ENCODE measurements at places on chromosomes 1 and 21.

- no peak for DNase-seq
These were observed 12.0 kb downstream of the SLAMF1 start for GRCh38 chr1:160634543-160635491.

DNA sequence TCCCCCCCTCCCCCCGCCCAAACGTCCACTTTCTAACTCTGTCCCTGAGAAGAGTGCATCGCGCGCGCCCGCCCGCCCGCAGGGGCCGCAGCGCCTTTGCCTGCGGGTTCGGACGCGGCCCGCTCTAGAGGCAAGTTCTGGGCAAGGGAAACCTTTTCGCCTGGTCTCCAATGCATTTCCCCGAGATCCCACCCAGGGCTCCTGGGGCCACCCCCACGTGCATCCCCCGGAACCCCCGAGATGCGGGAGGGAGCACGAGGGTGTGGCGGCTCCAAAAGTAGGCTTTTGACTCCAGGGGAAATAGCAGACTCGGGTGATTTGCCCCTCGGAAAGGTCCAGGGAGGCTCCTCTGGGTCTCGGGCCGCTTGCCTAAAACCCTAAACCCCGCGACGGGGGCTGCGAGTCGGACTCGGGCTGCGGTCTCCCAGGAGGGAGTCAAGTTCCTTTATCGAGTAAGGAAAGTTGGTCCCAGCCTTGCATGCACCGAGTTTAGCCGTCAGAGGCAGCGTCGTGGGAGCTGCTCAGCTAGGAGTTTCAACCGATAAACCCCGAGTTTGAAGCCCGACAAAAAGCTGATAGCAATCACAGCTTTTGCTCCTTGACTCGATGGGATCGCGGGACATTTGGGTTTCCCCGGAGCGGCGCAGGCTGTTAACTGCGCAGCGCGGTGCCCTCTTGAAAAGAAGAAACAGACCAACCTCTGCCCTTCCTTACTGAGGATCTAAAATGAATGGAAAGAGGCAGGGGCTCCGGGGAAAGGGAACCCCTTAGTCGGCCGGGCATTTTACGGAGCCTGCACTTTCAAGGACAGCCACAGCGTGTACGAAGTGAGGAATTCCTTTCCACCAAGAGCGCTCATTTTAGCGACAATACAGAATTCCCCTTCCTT lies 158.1 kb downstream of the RUNX1 start:
- DNase-seq = no peak

DNA sequence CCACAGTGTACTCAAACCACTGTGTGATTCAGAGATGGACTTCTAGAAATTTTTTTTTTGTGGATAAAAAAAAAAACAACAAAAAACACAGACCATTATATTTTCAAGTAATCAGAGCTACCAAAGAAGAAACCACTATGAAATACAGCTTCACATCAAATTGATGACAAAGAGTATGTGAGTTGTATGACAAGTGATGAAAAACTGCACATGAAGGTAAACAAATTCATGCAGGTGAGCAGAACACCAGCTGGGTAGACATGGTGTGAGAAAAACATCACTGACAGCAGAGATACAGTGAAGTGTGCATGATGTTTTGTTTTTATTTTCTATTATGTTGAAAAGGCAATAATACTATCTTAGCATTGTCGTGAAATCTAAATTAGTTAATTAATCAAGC lies 8.0 kb upstream of the PTPRC start:
- DNase-seq = no peak

- DNase-seq = no peak
These were observed 91.5 kb downstream of the SIPA1L2 start for GRCh38 chr1:232538224-232538942.

GRCh38 chr1:203744075-203744972 lies 20.7 kb upstream of the LAX1 start:
- peak; percentile 56 for DNase-seq

GRCh38 chr1:199861020-199861795 lies 166.3 kb upstream of the NR5A2 start:
- DNase-seq = no peak

DNA sequence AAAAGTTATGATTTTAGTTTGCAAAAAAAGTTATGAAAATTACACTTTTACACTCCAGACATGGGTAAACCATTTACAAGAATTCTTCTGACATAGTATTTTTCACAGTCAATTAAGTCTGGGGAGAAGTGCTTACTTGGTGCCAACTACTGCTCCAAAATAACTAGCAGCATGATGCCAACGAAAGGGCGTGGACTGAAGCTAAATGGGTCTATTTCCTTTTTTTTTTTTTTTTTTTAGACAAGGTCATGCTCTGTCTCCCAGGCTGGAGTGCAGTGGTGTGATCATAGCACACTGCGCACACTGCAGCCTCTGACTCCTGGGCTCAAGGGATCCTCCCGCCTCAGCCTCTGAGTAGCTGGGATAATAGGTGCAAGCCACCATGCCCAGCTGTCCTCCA lies 43.2 kb downstream of the FMO4 start:
- DNase-seq = no peak

- no peak for DNase-seq
These were observed 8.8 kb downstream of the MDM4 start for GRCh38 chr1:204524986-204525385.

GRCh38 chr1:168504064-168504837 lies 39.5 kb downstream of the XCL2 start:
- no peak for DNase-seq

GRCh38 chr1:15835741-15836510 lies 11.6 kb upstream of the SPEN start:
- DNase-seq = peak; percentile 100

DNA sequence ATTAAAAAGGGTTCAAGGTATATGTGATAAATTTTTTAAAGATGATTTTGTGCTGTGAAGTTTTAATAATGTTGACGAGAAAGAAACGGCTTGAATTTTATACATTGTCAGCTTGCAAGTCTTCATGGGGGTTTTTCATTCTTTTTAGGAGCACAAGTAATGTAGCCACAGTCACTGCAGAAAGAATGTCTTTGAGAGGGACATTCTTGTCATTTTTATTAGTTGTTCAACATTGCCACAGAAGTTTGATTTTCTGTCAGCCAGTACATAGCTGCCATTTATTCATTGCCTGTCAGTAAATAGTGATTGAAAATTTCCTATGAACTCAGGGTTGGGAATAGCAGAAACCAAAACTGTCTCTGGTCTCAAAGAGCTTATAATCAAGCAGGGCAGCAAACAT lies 156.3 kb downstream of the DHRS3 start:
- DNase-seq = no peak

- DNase-seq = no peak
These were observed 123.0 kb upstream of the IGSF21 start for GRCh38 chr1:17984583-17984982.

- DNase-seq = no peak
These were observed 93.2 kb upstream of the KCNK2 start for GRCh38 chr1:214989341-214989740.

DNA sequence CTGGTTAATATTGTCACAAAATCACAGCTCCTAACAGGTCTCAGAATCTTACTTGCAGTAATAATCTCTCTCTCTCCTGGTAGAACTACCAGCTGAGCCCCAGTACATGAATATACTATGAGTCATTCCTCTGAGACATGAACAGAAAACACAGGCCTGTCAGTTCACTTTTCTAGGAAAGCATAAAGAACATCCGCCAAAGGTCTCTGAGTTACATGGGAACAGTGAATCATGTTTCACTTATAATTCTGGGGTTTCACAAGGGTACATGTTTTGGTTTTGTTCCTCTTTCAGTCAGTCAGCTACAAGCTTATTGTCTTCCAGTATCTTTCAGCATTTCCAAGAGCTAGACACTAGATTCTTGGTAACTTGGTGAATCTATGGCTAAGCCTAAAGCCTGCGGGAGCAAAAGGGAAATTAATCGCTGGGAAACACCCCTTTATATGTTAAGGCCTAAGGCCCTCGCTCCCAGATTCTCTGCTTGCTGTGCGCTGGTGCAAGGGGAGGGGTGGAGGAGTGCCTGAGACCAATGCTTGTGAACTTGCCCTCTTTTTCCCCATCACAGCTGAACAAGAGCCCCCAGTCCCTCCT lies 31.7 kb downstream of the IFNGR2 start:
- DNase-seq = no peak

- DNase-seq = no peak
These were observed 95.5 kb upstream of the B3GALT2 start for GRCh38 chr1:193281894-193282293.

DNA sequence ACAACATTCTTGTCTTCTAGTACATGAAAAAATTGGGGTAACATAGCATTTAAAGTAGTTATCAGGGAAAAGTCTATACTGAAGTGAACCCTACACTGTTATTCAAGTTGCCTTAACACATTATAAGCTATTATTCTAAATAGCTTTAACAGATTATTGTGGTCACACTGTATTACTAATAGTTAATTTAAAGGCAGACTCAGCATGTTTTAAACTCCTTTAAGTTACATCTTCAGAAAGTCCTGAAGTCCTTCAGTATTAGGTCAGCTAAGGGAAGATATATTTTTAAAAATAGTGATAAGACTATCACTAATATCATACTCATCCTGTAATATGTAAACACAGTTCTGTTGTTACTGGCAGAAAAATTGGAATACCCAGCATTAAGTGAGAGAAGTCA lies 67.4 kb downstream of the GPR137B start:
- no peak for DNase-seq

DNA sequence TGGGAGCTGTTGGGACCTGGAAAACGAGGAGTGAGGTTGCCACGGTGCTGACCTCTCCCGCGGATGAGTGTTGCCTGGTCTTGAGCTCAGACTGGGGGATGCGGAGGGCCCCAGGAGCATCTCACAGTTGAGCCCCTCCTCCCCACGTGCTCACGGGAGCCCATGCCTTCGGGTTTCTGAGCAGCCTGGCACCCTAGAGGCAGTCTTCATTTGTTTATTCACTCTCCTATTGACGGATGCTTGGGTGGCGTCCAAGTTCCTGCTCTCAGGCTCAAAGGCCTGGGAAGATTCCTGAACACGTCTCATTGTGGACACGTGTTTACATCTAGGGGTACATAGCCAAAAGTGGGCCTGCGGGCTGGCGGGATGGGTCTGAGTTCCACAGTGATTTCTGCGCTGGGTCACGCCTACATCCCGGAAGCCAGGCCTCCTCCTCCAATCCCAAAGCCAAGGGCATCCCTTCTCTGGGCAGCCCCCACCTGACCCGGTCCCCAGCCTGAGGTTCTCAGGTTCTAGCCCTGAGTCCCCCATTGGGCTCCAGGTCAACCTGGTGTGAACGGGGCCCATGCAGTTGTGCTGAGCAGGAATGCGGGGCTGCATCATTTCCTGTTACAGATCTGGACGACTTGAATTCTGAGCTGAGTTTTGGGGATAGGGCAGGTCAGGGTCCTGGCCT lies 14.7 kb downstream of the WNT3A start:
- DNase-seq = no peak

GRCh38 chr1:96409087-96409486 lies 312.5 kb upstream of the PTBP2 start:
- no peak for DNase-seq

DNA sequence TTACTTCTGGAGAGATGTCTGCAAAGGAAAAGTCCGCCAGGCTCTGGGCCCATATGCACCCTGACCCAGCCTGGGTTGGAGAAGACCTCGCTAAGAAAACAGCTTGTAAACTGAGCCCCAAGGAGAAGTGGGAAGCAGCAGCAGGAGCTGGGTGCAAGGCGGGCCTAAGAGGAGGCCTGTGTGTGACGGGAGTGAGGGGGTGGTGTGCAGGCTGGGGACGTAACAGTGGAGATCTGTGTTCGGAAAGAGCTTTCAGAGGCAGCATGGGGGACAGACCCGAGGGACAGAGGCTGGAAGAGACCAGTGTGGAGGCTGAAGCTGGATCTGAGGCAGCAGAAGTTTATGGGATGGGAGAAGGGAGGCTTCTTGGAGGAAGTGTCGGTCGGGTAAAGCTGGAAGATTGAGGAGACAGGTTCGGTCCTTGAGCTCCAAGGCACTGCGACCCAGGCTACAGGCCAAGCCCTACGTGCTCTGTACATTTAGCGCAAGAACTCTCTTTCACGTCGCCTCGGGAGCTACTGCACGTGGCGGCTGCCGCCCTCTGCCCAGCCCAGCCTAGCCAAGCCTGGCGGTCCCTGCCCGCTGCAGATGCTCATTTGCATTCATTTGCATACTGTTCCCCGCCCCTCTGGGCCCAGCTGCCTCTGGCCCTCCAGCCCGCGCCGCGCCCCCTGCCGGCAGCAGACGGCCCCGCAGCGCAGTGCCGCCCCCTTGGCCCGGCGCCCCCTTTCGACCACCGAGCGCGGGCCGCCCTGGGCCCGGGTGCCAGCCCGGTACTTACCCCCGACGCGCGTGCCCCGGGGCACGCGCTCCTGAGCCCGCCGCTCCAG lies 6.3 kb downstream of the HPCA start:
- peak; percentile 84 for DNase-seq

- DNase-seq = no peak
These were observed 45.7 kb upstream of the ANGPTL1 start for GRCh38 chr1:178916448-178917174.

- DNase-seq = no peak
These were observed 7.1 kb downstream of the RAD54L start for GRCh38 chr1:46254668-46255067.

GRCh38 chr1:209609041-209609790 lies 25.7 kb downstream of the CAMK1G start:
- peak; percentile 88 for DNase-seq

DNA sequence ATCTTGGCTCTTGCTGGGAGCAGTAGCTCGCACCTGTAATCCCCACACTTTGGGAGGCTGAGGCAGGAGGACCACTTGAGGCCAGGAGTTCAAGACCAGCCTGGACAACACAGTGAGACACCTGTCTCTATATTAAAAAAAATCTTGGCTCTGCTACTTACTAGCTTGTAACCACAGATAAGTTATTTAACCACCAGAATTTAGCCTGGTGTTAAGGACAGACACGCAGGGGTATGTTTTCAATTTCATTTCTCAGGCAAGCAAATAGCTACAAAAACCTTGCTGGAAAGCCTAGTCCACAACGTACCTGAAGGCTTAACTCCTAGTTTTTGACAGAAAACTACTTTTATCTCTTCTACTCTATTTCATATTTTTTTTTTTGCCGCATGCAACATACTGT lies 24.8 kb upstream of the GFI1 start:
- no peak for DNase-seq

GRCh38 chr1:195876792-195877191 lies 731.4 kb downstream of the KCNT2 start:
- DNase-seq = no peak

GRCh38 chr1:151060657-151061421 lies 642 bp downstream of the MLLT11 start:
- no peak for DNase-seq

- DNase-seq = no peak
These were observed 157.9 kb upstream of the NRIP1 start for GRCh38 chr21:15222707-15223106.

- DNase-seq = no peak
These were observed 5.2 kb upstream of the FNBP1L start for GRCh38 chr1:93442741-93443140.
